ENCODE measurements at places on chromosomes 5 and 9. TPM values are rescaled to one million over a fixed set of nuclear protein-coding genes. Genes with fewer than 3 reads are reported as not detected.

CER1 gene
- total RNA-seq: not detected

FBXL7 gene
- 12.8 TPM for total RNA-seq

ADGRV1 gene
- total RNA-seq: 7.1 TPM

GABRB2 gene
- 0.10 TPM for total RNA-seq

SELENOP gene
- total RNA-seq: 185 TPM

CARTPT gene
- not detected for total RNA-seq

CHSY3 gene
- 7.6 TPM for total RNA-seq

EGR1 gene
- 11.1 TPM for total RNA-seq

ANKRD18A gene
- 0.51 TPM for total RNA-seq

LTC4S gene
- total RNA-seq: not detected

SIT1 gene
- total RNA-seq: not detected

DNA sequence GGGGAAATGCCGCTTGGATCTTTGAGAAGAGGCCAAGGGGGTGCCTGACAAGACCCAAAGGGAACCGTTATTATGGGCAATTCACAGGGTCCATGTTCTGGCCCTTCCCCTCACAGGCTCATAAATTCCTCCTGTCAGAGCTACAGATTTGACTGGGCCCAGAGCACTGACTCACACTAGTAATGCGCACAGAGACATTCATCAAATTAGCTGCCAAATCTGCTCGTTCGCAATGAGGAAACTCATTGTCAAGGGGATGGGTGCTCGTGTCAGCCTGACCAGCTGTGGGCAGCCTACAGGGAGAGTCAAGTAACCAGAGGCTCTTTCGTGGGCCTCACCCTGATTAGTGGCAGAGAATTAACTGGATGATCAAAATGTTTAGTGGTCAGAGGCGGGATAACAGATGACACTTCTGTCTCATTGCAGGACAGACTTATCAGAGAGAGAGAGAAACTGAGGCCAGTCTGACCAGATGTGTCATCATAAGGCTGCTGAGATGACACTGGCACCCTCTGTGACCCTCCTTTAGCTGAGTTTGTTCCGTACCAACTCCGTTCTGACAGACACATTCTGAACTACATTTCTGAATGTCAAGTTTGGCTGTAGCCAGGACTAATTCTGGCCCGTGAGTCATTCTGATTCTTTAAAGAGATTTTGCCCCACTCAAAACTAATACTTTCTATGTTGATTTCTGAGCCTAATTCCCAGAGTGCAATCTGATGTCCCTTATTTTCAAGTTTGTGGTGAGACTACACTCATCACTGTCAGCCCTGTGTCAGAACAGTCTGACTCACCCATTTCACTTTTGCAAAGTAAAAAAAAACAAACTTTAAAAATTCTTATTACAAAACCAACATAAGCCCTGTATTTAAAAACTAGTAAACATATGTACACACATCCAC lies 377.1 kb downstream of the ACTL7B start:
- DNase-seq: no peak

- no peak for DNase-seq
These were observed 39.3 kb downstream of the NUDT12 start for GRCh38 chr5:103523319-103523718.

DNA sequence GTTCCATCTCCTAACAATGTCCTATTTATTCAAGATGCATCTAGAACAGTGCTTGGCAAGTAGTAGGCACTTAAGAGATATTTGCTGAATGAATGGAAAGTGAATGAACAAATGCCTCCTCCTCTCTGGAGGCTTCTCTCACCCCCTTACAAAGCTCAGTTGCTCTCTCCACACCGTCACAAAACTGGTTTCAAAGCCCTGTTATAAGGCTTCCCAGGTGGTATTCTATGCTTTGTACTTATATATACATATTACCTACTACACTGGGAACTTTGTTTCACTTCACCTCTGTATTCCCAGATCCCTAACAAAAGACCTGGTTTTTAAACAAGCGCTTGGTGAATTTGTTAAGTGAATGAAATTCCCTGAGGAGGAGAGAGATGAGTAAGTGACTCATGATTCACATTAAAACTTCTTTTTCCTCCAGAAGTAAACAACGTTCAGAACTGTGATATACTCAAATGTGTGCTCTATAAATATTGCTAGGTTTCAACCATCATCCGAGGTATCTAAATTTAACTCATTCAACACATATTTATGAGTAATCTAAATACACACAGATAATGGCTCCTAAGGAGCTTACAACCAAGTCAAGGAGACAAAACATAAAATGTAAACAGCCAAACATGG lies 36.0 kb downstream of the DENND1A start:
- no peak for DNase-seq

- peak; percentile 69 for DNase-seq
These were observed at the start of gene FGD3 for GRCh38 chr9:92947268-92948037. Gene FGD3, plus strand, starts transcription at chr9:92947523. Its CDS starts 28,734 bp downstream, at chr9:92976257.

GRCh38 chr5:147996379-147996778 lies 67.4 kb upstream of the SPINK5 start:
- no peak for DNase-seq

GRCh38 chr5:2029206-2029605 lies 146.5 kb upstream of the IRX4 start:
- no peak for DNase-seq

GRCh38 chr9:116935149-116935897 lies 248.2 kb downstream of the TRIM32 start:
- no peak for DNase-seq

- DNase-seq: peak; percentile 55
These were observed 3.8 kb upstream of the FBXW11 start for GRCh38 chr5:172010278-172010677.

DNA sequence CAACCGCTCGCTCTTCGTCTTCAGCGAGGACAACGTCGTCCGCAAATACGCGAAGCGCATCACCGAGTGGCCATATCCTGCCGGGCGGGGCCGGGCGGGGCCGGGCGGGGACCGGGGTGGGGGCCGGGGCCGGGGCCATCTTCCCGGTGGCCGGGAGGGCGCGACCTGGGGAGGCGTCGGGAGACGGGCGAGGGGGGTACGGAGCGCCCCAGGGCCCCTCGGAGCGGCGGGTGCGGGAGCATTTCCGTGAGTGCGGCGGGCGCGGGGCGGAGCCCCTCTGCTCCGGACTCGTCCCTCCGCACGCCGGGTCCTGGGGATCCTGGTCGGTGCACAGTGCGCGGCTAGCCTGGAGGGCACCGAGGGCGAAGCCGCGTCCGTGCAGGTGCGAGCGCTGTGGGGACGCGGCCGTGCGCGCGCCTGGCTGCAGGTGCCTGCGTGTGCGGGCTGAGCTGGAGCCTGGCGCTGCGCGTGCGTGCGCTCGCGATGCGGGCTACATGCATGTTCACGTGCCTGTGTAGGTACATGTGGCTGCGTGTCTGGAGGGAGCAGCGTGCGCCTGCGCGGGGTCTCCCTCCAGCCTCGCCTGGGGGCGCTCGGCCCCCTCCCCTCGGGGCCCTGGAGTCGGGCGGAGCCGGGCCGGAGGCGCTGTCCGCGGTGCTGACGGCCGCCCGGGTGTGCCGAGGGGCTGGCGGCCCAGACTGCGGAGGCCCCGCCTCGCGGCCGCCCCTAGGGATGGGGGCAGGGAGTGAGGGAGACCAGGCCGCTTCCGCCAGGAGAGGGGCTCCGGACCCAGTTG lies 762 bp downstream of the CACNA1B start:
- peak; percentile 78 for DNase-seq

- no peak for DNase-seq
These were observed 21.7 kb downstream of the LPAR1 start for GRCh38 chr9:111016426-111017045.

GRCh38 chr5:112270299-112271293 lies 148.5 kb downstream of the EPB41L4A start:
- no peak for DNase-seq

GRCh38 chr9:127336506-127337352 lies 60.2 kb upstream of the SLC2A8 start:
- peak; percentile 86 for DNase-seq

- DNase-seq: peak; percentile 42
These were observed 5.4 kb upstream of the SLC1A3 start for GRCh38 chr5:36600917-36601527.

DNA sequence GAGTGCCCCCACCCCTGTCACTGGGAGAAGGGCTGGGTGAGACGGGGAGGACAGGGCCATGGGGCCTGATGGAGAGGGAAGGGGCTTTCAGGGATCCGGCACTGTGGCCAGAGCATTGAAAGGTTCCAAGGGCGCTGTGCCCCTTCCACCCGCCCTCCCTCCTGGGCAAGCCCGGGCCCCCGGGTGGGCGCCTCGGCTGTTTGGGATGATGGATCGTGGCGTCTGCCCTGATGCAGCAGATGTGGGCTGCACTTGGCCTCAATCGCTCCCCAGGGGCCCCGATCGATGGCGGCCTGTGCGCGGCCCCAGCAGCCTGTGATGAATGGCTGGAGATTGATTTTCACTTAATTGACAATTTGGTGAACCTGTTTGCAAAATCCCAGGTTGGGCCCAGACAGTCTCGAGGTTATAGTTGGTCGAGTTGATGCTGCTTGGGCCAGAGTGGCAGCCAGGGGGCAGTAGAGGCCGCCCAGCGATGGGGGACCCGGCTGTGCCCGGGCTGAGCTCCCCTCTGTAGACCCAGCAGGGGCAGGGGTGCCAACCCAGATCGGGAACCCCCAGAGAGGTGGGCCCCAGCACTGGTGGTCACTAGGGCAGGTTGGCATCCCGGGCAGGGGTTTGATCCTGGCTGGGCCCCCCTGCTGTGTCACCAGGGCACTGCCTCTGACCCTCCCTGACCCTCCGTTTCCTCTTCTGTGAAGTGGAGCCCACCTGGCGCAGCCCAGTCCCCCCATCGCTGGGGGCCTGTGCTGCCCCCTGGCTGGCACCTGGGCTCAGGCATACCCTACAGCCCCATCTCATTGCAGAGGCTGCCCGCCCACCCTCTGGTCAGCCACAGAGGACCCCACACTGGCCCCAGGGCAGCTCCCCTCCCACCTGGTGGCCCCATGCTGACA lies 34.7 kb downstream of the LHX3 start:
- peak; percentile 55 for DNase-seq

DNA sequence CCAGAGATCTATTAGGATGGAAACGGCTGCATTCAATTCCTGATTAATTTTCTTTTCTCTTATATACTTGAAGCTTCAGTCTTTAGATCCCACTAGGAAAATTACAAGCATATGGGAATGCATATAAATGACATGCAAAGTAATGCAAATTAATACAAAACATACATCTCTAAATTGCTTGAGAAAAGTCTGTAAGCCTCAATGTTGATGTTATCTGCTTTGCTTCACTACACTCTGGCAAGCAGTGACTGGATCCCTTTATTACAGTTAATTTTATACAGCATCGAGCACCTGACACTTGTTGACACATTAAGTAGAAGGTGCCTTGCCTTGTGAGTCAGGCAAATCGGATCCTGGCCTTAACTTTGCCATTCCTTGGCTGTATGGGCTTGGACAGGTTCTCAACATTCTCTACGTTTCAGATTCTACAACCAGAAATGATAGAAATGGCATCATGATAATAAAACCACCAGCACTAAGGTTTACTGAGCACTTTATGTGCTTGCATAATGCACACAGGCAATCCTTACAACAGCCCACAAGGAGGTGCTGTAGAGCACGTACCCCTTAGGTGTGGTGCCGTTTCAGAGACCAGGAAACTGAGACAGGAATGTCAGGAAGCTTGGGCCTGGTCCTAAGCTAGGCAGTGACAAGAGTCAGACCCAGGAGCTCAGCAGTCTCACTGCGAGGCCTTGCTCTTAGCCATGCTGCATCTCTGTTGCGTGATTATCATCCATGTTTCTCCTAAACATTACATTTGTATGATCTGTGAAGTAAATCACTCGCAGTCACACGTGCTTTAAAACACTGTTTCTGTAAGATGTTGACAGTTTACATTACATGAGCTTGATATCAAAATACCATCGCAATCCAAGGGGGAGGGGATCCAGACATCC lies 2.7 kb downstream of the GCNT4 start:
- DNase-seq: peak; percentile 24

- peak; percentile 12 for DNase-seq
These were observed 1.9 kb downstream of the FRMD3 start for GRCh38 chr9:83536332-83536731.

- no peak for DNase-seq
These were observed 1.9 kb upstream of the PCDH1 start for GRCh38 chr5:141879941-141880738.

DNA sequence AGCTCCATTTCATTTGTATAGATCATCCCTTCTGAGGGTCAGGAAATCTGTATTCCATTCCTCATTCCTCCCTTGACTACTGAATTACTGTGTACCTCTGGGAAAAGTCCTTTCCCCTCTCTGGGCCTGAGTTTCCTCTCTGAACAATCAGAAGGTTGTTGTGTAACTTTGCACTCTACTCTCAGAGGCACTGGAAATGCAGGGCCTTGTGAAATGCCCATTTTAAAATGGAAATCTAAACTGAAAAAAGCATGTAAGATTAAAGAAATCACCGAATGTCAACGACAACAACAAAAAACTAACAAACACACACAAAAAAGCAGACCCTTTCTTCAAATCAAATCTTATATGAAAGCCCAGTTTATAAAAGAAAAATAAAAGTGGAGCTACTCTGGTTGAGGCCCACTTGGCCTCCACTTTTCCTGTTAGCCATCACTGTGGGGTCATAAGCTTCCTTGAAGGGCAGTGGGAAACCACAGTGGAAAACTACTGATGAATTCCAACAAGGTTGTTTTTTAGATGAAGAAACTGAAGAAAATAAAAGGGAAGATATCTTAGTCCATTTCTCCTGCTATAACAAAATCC lies 21.6 kb upstream of the GRPEL2 start:
- no peak for DNase-seq

DNA sequence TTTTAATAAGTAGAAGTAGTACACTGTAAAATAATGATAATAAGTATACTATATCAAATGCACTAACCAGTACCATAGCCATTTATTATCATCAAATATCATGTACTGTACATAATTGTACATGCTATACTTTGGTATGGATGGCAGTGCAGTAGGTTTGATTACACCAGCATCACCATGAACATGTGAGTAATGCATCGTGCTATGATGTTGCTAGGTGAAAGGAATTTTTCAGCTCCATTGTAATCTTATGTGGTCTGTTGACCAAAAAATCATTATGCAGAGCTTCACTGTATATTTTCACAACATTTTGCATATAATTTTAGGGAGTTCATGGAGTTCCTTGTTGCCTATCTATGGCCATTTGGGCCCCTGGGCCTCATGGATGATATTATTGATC lies 72.2 kb upstream of the HMHB1 start:
- DNase-seq: no peak

GRCh38 chr5:138632900-138633489 lies 57.8 kb upstream of the HSPA9 start:
- peak; percentile 87 for DNase-seq

GRCh38 chr5:110371725-110372041 lies 354.8 kb downstream of the TMEM232 start:
- DNase-seq: no peak

DNA sequence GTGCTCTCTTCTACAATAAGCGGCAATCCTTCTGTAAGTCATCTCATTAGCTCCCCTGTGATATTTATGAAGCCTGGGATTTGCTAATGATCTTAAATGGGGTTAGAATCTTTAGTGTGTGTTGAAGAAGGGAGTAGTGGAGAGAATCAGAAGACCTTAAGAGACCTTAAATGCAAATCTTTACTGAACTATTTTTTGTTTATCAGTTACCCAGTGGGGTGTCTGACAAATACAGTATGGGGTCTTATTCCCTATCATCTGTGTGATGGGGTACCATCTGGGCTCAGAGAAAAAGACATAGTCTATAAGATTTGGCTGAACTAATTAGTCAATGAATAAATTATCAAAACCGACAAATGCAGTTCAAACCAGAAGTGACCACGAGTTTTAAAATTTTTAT lies 378.4 kb upstream of the SGCD start:
- DNase-seq: no peak

GRCh38 chr5:123359454-123360200 lies 63.6 kb downstream of the CEP120 start:
- DNase-seq: peak; percentile 51

Measured in tongue (tissue), 3 donors.